ENCODE measurements at places on chromosomes 11 and 22. TPM values are rescaled to one million over a fixed set of nuclear protein-coding genes. Genes with fewer than 3 reads are reported as not detected.

OR2AG1 gene
- not detected for total RNA-seq

OR51I1 gene
- 0.93 TPM for total RNA-seq

GGT5 gene
- total RNA-seq = 2.9 TPM

SLC22A25 gene
- not detected for total RNA-seq

PLAAT4 gene
- 1.2 TPM for total RNA-seq

MAJIN gene
- not detected for total RNA-seq

TUG1 gene
- total RNA-seq = 180 TPM

DTX4 gene
- total RNA-seq = 37.7 TPM

NCR3LG1 gene
- 4.8 TPM for total RNA-seq

CRACR2B gene
- 10.0 TPM for total RNA-seq

OR4S2 gene
- total RNA-seq = not detected

OR2D2 gene
- 0.41 TPM for total RNA-seq

CBX7 gene
- 13.2 TPM for total RNA-seq

BTG4 gene
- total RNA-seq = not detected

HBE1 gene
- total RNA-seq = 0.29 TPM

VSIG10L2 gene
- total RNA-seq = not detected

ADAMTS15 gene
- total RNA-seq = 9.4 TPM

CSF2RB gene
- total RNA-seq = 0.56 TPM

MRGPRX4 gene
- total RNA-seq = not detected

DENND6B gene
- total RNA-seq = 19.0 TPM

LARGE2 gene
- total RNA-seq = 5.2 TPM

TYR gene
- not detected for total RNA-seq

HSCB gene
- total RNA-seq = 18.7 TPM

COPB1 gene
- total RNA-seq = 108 TPM

SYCE3 gene
- total RNA-seq = not detected

ISX gene
- 2.6 TPM for total RNA-seq

RPS19BP1 gene
- 33.0 TPM for total RNA-seq

ALDH3B1 gene
- total RNA-seq = 1.4 TPM

HSPB2 gene
- total RNA-seq = 0.22 TPM

GLB1L3 gene
- not detected for total RNA-seq

MUC6 gene
- total RNA-seq = not detected

PARVB gene
- total RNA-seq = 21.7 TPM

SLC15A3 gene
- total RNA-seq = 5.0 TPM

DKK3 gene
- total RNA-seq = 30.0 TPM

LIF gene
- total RNA-seq = 16.9 TPM
